NCI-H2171 (cell line): ENCODE measurements at places on chromosomes 4 and X.

GRCh38 chr4:25889589-25890503 is 24.2 kb upstream of the SMIM20 start:
- DNase-seq, result no peak

DNA sequence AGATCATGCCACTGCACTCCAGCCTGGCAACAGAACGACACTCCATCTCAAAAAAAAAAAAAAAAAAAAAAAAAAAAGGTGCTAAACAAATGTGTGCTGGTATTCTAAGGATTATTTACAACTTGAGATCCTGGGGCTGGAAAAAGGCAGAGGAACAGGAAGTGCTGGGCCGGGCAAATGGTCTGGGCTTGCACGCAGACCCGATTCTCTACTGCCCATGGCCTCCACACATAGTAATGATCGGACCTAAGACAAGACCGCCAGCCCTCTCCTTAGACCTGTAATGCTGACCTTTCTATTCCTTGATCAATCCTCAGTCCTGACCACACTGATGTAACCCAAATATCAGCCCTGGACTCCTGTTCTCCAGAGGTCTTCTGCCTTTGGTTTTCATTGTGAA is 67.8 kb downstream of the EFNB1 start:
- DNase-seq, result no peak

DNA sequence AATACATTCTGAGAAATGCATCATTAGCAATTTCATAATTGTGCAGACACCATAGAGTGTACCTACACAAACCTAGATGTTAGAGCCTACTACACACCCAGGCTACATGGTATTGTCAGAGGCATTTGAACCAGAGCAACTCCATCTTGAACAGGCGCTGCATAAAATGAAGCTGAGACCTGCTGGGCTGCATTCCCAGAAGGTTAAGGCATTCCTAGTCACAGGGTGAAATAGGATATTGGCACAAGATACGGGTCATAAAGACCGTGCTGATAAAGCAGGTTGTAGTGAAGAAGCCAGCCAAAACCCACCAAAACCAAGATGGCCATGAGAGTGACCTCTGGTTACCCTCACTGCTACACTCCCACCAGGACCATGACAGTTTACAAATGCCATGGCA is 116.4 kb downstream of the LARP7 start:
- no peak for DNase-seq

DNA sequence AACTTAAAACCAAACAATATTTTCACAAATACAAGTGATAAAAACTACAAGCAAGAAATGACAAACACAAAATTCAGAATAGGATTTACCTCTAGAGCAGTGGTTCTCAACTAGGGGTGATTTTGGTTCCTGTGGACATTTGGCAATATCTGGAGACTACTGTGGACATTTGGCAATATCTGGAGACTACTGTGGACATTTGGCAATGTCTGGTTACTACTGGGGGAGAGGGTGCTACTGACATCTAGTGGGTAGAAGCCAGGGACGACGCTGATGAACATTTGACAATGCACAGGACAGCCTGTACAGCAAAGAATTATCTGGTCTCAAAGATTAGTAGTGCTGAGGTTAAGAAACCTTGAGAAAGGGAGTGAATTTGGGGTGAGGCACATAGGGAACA is 169.8 kb downstream of the CLCN4 start:
- DNase-seq, result no peak
